ENCODE measurements at places on chromosomes 2 and 18.

DNA sequence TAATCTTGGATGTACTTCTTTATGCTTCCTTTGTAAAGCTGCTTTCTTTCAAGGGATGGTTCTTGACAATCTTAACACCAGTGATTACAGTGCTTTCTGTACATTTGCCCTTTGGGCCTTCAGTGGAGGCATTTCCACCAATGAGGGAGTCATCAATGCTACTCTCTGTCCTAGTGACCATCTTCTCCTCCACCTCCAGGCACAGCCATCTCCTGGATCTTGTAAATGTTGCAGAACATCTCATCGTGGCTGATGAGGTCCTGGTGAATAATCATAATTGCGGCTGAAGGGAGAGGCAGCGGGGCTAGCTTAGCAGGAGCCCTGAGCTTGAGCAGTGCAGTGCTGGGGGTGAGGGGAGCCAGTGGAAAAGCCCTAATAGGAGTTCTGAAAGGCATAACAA is 32.5 kb downstream of the IDH1 start:
- DNase-seq = no peak

DNA sequence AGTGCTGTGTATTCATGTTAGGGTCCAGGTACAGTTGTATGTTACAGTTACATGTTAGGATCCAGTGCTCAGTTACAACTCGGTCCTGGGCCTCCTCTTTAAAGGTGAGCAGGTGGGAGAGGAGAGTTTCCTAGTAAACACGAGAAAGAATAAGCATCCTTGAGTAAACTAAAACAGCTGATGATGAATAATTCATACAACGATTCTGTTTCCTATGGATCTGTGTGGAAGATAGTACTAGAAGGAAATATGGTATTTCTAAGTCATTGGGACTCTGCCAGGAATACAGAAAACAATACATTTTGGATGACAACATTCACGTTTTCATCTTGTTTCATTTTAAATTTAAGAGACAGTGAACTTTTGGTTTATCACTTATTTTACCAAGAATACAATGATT is 29.5 kb downstream of the SNTG2 start:
- no peak for DNase-seq

- no peak for DNase-seq
Observed at GRCh38 chr2:85996591-85996990, 107.8 kb upstream of the ST3GAL5 start.

DNA sequence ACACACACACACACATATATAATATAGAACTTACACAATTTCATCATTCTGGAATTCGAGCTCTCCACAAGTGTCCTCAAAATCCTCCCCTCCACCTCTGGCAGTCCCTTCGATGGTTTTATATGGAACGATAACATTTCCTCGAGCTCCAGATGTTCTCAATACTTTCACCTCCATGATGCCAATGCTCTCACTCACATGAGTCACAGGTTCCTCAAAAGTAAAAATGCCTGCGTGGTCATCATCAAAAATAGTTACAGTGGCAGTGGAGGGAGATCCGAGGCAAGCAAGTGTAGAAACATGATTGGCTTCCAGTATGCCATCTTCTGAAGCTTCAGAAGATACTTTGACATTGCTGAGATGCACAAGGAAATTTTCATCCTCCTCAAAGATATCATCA is 23.5 kb downstream of the SLC8A1 start:
- no peak for DNase-seq

- DNase-seq = no peak
Observed at GRCh38 chr2:169961911-169962310, 134.7 kb downstream of the UBR3 start.

Measured in activated CD4-positive, alpha-beta T cell treated with anti-CD3 and anti-CD28 coated beads, Interleukin-2, amount 50 U/mL, for 48 hours (primary cell).